Ammon's horn (tissue), 1 donor: ENCODE measurements at places on chromosomes 4 and X.

DNA sequence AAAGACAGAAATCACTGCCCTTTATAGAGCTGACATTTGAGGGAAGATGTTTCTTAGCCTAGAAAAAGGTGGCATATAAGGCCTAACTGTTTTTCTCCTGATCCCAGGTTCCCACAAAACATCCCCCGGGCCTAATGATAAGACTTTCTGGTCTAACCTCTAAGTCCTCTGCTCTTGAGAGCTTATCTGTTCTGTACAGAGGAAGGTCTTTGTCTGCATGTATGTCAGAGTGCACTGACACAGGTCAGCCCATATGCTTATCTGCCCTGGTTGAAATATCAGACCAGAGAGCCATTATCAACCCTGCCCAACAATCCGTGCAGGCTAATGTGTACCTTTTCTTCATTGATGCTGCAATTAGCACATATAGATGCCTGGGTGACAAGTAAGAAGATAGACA lies 76.2 kb downstream of the ARHGEF9 start:
- no peak for DNase-seq

DNA sequence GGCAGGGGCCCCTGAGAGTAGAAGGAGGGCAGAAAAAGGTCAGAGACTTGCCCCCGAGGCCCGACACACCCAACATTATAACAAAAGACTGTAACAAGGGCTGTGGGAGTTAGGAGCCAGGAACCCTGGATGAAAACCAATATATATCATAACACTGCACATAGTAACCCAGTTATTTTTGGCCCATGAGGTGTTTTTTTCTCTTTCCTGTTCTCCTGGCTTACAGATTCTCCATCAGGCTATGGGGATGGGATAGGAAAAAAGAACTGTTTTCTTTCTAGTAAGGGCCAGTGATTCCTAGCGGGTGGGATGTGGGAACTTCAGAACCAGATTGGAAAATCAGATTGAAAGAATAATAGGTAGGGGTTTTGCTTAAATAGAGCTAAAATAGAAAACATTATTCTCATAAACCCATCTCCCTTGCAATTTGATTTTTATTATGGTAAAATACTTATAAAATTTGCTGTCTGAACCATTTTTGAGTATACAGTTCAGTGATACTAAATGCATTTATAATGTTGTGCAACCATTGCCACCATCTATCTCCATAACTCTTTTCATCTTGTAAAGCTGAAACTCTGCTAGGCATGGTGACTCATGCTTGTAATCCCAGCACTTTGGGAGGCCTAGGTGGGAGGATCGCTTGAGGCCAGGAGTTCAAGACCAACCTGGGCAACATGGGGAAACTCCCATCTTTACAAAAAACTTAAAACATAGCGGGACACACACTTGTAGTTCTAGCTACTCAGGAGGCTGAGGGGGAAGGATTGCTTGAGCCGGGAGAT lies 33.5 kb downstream of the SNX25 start:
- DNase-seq, result no peak

DNA sequence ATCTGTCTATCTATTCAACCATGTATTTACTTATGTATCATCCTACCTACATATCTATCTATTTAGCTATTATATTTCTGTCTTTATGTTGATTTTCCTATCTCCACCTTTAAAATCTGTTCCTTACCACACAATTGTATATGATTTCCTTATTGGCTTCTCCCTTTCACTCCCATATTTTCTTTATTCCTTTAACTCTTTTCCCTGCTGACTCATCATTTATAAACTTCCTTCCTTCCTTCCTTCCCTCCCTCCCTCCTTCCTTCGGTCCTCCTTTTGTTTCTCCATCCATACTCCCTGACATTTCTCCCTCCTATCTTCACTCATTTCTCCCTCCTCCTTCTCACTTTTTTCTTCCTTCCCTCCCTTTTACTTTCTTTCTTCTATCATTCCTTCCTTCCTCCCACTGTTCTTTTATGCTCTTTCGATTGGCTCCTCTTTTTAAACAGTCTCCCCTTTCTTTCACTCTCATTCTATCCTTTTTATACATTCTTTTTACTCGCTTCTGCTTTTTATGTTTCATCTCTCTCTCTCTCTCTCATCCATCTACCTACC lies 100.3 kb downstream of the RBMX2 start:
- no peak for DNase-seq

DNA sequence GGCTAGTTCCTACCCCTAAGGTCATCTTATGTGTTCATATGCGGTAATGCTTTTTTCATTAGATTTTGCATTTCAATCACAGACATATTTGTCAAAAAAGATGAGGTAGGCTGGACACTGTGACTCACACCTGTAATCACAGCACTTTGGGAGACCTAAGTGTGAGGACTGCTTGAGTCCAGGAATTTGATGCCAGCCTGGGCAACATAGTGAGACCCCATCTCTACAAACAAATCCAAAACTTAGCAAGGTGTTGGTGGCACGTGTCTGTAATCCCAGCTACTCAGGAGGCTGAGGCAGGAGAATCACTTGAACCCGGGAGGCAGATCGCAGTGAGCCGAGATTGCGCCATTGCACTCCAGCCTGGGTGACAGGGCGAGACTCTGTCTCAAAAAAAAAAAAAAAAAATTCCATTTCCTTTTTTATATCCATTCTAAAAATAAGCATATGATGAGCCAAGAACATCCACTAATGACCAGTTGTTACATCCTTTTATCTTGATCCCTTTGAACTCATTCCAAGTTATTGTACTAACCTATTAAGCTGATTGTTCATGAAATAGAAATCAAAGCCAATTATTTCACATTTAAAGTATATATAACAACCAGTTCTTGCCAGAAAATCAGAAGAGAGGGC lies 23.4 kb downstream of the PGAM4 start:
- no peak for DNase-seq
